Mesothelial cell of epicardium (in vitro differentiated cells): ENCODE measurements at places on chromosomes 1 and 21. TPM values are rescaled to one million over a fixed set of nuclear protein-coding genes. Genes with fewer than 3 reads are reported as not detected.

- H3K36me3 ChIP-seq = no peaks in the 10 kb centered on the region
- peak overlapping the region; percentile 71 for H3K4me3 ChIP-seq
- DNase-seq = peak; percentile 50
- peaks cover 89% of the 10 kb centered on the region for H3K27me3 ChIP-seq
- H3K4me1 ChIP-seq = peaks cover 19% of the 10 kb centered on the region
These were observed 884 bp downstream of the LHX4 start for GRCh38 chr1:180230791-180231505.

DNA sequence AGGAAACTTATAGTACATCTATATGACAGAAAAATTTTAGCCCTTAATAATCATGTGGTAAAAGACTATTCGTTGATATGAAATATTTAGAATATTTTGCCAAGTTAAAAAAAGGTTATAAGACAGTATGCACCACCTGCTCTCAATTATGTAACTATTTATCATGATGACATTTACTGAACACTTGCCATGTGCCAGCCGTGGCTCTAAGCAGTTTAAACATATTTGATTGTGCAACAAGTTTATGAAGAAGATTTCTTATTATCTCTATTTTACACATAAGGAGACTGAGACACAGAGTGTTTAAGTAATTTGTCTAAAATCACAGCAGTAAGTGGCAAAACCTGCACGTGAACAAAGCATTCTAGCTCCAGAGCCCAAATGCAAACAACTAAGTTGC is 199.3 kb upstream of the JUN start:
- no peaks in the 10 kb centered on the region for H3K27me3 ChIP-seq
- DNase-seq = no peak
- peaks cover 59% of the 10 kb centered on the region for H3K4me1 ChIP-seq
- no peaks in the 10 kb centered on the region for H3K36me3 ChIP-seq
- H3K27ac ChIP-seq = peak overlapping the region; percentile 84

DNA sequence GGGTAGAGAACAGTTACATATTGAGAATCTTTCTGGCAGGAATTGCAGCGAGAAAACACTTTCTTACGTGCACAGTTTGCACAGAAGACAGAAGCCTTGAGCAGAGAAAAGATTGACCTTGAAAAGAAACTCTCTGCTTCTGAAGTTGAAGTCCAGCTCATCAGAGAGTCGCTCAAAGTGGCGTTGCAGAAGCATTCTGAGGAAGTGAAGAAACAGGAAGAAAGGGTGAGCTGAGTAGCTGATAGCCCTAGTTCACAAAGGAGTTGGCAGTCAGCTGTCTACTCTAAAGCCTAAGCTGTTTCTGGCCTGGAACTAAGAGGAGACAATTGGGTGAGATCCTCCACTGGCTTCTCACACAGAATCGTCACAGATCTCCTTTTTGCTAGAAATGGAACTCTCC is 20.3 kb upstream of the SH3BGRL3 start:
- no peak overlapping the region for H3K4me3 ChIP-seq
- H3K4me1 ChIP-seq = no peaks in the 10 kb centered on the region
- no peak for DNase-seq
- H3K27me3 ChIP-seq = no peaks in the 10 kb centered on the region
- H3K27ac ChIP-seq = no peak overlapping the region

DNA sequence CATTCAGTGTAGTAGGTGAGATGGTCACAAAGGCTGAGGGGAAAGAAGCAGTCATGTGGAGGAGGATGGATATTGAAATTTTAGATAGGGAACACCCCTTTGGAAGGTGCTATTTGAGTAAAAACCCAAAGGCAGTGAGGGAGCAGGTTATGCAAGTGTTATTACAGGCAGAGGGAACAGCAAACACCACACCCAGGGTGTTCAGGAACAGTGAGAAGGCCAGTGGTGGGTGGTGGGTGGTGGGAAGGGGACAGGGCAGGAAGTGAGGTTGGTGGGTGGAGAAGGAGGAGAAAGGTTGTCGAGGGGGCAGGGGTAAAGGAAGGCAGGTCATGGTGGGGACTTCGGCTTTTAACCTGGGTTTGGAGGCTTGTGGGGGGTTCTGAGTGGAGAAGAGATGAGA is 39.2 kb upstream of the SCMH1 start:
- no peak overlapping the region for H3K27ac ChIP-seq
- H3K27me3 ChIP-seq = peaks cover 35% of the 10 kb centered on the region
- H3K4me3 ChIP-seq = no peak overlapping the region
- H3K4me1 ChIP-seq = peaks cover 29% of the 10 kb centered on the region
- DNase-seq = no peak

GRCh38 chr1:228149406-228150119 is at the start of gene GJC2:
TSS of gene GJC2 (plus strand) at chr1:228149930. CDS start at chr1:228157759, 7,829 bp downstream.
- H3K27ac ChIP-seq = peak within 1 kb of the TSS; percentile 39
- no peaks in the 10 kb centered on the region for H3K36me3 ChIP-seq
- no peak for DNase-seq
- H3K27me3 ChIP-seq = no peaks in the 10 kb centered on the region
- H3K4me1 ChIP-seq = peaks cover 7% of the 10 kb centered on the region
- H3K4me3 ChIP-seq = no peak within 1 kb of the TSS

The TESK2 gene
- 4.3 to 4.9 TPM (median 4.3 TPM) in 3 replicates for total RNA-seq
